ENCODE measurements at places on chromosomes 6 and 20.

GRCh38 chr20:49381558-49382493 lies 100.6 kb downstream of the KCNB1 start:
- peak; percentile 6 for DNase-seq

DNA sequence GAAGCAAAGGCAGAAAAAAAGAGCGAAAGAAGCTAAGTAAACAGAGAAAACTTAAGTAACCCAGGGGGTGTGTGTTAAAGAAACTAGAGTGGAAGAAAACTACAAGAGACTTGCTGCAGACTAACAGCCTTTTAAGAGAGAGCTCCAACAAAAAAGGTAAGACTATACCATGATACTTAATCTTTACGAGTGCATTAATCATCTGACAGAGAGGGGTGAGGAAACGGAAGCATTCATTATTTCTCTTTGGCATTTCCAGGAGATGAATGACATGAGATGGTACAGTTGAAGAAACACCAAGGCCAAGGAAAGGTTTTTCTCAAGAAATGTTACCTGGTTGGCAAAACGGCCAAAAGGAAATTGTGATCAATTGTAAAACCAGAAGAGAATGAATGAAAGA lies 906.8 kb downstream of the QKI start:
- DNase-seq, result no peak

DNA sequence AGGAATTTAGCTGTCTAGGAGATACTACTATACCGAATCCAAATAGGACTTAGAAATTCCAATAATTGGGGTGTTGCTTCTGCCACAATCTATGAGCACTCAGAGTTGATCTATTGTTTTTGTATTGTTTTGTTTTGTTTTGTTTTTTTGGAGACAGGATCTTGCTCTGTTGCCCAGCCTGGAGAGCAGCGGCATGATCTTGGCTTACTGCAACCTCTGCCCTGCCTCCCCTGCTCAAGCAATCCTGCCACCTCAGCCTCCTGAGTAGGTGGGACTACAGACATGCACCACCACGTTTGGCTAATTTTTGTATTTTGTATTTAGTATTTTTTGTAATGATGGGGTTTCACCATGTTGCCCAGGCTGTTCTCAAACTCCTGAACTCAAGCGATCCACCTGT lies 7.4 kb downstream of the ACSS2 start:
- no peak for DNase-seq

GRCh38 chr6:68730291-68731054 lies 95.4 kb downstream of the ADGRB3 start:
- no peak for DNase-seq

DNA sequence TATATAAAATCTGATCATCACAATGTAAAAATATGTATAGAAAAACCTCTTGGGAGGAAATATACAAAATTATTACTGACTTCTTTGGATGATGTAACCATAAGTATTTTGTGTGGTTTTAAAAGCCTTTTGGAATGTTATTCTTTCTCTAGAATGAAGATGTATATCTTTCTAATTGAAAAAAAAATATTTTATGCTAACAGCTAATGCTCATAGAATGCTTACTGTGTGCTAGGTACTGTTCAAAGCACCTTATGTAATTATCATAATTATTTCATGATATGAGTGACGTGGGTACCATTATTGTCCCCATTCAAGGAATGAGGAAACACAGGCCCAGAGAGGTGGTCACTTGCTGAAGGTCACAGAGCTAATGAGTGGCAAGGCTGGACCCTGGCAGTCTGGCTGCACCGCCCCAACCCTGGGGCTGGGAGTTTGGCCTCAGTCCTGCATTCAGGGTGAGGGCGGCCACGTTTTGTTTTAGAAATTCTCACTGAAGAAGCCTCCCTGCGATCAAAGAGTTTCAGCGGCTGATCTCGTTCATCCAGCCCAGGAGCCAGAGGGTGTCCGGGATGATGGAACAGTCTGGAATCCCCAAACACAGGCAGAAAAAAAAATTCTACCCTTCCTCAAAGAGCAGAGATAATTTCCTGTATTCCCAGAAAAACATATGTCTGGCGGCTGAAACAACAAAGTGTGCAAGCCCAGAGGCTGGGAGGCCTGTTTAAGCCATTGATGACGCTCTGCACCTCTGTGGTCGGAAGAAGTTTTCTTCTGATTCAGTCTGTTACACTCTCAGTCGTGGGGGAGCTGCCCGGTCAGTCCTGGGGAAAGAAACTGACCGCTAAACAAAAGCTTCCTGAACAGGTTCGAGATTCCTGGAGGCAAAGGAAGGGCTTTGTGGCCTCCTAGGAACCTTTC lies 37.3 kb downstream of the TFEB start:
- no peak for DNase-seq

DNA sequence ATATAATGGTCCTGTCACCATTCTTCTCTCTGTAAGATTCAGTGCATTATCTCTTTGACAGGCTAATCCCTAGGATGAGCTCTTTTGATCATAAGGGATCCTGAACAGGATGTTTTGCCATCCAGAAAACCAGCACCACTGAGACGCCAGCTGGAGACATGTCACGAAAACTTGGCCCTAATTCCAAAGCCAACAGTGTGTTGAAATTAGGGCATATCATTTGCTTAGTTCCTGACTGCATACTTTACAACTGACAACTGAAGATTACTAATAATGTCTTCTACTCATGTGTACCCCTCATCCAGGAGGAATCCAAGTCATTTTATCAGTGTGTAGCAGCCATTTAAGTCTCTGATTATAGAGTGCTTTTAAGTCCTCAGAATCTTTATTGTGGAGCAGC lies 243.6 kb downstream of the KCNQ5 start:
- no peak for DNase-seq

- DNase-seq, result peak; percentile 90
Observed at GRCh38 chr6:125871365-125871764, 80.6 kb downstream of the NCOA7 start.

DNA sequence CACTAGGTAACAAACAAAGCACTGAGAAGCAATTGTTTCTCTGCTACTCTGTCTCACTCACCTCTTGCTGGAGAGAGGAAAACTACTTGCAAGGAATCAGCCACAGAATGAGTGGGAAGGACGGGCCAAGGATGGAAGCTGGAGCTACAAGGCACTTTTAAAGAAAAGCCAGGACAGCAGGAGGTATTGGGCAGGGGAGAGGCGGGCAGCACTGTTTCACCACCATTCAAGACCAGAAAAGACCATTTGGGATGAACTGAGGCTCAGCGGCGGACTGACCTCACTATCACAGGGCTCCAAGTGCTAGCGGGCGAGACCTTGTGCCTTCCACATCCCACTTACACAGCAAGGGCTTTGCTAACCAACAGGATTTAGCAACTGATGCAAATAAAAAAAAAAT lies 137.4 kb downstream of the IPCEF1 start:
- no peak for DNase-seq

- no peak for DNase-seq
Observed at GRCh38 chr6:14105547-14105946, 12.0 kb upstream of the CD83 start.

- DNase-seq, result no peak
Observed at GRCh38 chr6:126077810-126078776, 91.8 kb downstream of the TRMT11 start.

DNA sequence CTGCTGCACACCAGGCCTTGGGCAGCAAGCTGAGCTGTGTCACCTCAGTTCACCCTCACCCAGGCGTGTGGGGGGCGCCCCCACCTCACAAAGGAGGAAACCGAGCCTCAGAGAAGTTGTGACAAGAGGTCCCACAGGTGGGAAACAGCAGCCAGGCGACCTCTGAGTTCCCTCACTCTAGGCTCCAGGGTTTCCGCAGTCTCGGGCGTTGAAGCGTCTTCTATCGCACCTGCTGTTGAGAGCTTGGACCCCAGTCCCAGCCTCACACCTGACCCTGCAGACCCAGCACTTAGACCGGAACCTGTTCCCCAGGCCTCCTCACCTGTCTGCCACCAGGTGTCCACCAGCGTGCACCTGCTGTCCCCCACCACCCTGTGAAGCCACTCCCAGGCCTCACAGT lies 22.3 kb upstream of the APMAP start:
- no peak for DNase-seq

DNA sequence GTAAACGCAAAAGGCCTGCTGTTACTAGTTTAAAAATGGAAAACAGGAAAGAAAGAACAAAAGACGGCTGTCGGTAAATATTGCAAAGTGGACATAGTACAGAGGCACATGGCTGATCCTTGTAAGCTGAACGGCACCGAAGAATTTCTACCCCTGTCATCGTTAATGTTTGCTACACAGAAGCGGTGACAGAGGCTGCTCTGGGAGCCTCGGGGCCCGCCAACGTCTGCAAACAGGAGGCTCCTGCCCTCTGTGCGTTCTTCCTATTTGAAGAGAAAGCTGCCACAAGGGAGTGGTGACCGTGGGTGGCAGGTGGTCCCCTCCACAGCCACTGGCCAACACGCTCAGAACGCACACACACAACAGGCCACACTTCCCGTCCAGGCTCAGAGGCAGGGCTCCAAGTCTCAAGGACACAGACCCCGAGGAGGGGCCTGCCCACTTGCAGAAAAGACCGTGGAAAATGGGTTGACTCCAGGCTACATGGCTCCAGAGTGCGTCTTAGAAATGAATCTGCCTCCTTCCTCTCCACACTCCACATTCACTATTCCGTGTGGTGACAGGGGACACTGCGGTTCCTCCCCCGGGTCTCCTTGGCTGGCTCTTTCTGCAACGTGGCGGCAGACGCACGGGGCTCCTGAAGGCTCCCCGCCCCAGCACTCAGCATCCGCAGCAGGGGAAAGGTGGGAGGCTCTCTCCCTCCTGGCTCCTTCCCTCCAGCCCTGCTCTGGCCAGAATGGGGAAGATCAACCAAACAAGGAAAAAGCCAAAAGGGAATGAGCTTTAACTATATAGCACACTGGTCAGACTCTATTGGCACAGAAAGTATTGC lies 64.5 kb downstream of the GMPR start:
- DNase-seq, result peak; percentile 18

DNA sequence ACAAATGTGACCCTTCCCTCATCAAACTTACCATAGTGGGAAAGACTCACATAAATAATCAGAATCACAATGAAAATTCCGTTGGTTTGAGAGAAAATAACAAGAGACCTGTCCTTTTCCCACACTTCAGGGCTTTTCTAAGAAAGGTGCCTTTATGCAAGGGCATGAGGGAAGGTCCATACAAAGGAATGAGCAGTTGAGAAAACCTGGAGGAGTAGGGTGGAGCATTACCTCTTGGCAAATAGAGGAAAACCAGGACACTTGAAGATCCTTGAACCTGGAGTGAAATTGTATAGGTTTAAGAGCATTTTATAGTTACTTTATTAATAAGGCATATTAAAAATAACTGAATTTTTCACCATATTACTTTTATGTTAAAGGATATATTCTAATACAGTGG lies 54.3 kb downstream of the UBR2 start:
- no peak for DNase-seq

GRCh38 chr6:159935065-159935464 lies 33.8 kb upstream of the IGF2R start:
- no peak for DNase-seq

DNA sequence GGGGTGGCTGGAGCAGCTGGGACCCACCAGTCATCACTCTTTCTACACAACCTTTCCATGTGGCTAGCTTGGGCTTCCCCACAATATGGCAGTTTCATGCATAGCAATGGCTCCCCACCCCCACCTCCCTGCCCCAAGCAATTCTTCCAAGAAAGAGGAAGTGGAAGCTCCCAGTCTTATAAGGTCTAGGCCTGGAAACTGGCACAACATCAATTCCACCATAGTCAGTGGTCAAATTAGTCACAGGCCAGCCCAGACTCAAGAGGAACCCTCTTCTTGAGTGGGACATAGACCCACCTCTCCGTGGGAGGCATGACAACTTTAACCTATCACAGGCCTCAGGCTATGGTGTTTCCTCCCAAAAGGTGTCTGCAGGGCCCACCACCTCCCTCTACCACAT lies 17.7 kb downstream of the TGM6 start:
- DNase-seq, result no peak

DNA sequence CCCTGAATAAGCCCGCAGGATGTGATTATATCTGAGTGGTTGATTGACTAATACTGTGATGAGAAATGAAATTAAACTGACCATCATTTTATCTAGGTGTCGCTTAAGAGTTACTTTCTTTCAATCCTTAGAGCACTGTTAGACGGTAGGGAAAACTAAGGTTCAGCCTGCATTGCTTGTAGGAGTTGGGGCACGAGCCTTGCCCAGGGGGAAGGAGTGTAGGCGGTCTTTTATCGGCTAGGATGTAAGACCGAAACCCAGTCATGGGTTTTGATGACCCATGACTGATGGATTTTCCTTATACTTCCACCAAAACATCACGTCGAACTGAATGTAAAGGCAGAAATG lies 392 bp upstream of the TASP1 start:
- no peak for DNase-seq

DNA sequence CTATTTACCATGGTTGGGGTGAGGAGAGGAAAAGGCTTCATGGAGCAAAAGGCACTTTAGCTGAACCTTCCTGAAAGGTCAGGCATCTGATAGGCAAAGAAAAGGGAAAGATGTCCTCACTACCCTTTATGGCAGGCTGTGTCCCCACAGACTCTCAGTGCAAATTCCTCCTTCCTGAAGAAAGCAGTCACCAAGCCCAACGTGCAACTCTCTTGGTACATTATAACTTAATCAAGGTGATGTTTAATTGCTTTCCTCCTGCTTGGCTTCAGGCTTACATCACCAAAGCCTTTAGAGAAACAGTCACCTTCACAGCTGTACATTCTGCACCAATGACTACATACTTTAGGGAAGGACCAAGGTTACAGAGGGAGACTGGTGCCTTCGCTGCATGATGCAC lies 2.1 kb upstream of the CLIC5 start:
- DNase-seq, result no peak

- DNase-seq, result no peak
Observed at GRCh38 chr6:43434001-43434840, 6.9 kb downstream of the ABCC10 start.

- DNase-seq, result no peak
Observed at GRCh38 chr6:149064001-149064659, 253.4 kb upstream of the TAB2 start.

- no peak for DNase-seq
Observed at GRCh38 chr6:1901556-1901955, 291.8 kb downstream of the FOXC1 start.

- DNase-seq, result no peak
Observed at GRCh38 chr6:167647306-167647705, 179.4 kb upstream of the AFDN start.

GRCh38 chr6:70377372-70377771 lies 35.9 kb upstream of the FAM135A start:
- DNase-seq, result no peak

GRCh38 chr6:11798096-11798495 lies 19.5 kb upstream of the ADTRP start:
- no peak for DNase-seq

DNA sequence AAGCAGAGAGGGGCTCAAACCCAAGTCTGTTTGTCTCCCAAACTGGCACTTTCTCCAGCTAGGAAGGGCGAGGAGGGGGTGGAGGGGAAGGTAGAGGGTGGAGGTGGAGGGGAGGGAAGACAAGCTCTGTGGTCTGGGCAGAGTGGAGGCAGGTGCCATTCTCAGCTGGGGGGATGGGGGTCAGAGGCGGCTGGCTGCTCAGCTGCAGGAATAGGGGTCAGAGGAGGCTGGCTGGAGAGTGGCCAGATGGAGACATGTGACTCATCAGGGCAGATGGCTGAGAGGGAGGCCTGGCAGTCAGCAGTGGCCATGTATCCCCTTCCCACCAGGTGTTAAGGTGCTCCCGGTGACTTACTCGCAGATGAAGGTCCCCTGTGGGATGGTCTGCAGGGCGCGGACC lies 3.5 kb upstream of the SLC44A4 start:
- DNase-seq, result no peak

Data from NCI-H774 (cell line).